ENCODE measurements at places on chromosomes 7 and 10.

DNA sequence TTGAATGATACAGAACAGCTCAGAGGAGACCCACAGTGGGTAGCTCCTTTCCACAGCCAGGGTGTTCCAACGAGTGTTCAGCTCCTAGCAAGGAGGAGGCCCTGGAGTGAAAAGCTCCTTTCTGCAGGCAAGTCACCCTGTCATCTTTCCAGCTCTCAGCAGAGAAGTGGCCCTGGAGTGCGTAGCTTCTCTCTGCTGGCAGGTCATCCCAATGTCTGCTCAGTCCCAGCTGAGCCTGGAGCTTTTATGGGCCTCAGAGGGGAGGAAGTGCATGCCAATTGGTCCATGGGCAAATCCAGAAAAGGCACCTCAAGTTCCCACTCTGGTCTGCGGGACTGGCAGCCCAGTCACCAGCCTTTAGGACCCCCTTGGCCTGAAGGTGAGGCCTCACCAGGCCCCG, 30.8 kb upstream of the ZMYND11 start:
- no peak overlapping the region for H3K27ac ChIP-seq
- no peak for DNase-seq
- no peaks in the 10 kb centered on the region for H3K27me3 ChIP-seq

DNA sequence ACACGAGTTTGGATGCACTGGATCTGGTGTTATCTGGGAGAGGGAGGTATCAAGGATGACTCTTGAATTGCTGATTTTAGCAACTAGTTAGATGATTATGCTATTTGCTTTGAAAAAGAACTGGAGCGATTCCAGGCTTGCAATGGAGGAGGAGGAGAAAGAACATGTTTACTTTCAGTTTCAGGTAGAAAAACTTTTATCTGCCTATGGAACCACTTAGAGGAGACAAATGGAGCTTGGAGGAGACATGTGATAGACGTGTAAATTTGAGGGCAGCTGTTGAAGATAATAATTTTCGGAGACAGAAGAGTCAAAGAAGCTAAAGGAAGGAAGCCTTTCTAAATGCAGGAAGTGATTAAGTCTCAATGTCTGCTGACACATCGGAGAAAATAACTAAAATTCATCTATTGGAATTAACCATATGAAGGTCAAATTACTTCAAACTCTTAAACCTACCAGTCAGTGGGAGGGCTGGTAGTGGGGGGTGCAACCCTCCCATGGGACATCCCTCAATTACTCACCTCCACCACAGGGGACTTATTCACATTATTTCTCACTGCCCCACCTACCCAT, 56.4 kb upstream of the GNAI1 start:
- no peak for DNase-seq
- H3K27me3 ChIP-seq, result no peaks in the 10 kb centered on the region
- no peaks in the 10 kb centered on the region for H3K4me1 ChIP-seq
- H3K4me3 ChIP-seq, result peak overlapping the region; percentile 74
- no peaks in the 10 kb centered on the region for H3K36me3 ChIP-seq
- H3K27ac ChIP-seq, result no peak overlapping the region

DNA sequence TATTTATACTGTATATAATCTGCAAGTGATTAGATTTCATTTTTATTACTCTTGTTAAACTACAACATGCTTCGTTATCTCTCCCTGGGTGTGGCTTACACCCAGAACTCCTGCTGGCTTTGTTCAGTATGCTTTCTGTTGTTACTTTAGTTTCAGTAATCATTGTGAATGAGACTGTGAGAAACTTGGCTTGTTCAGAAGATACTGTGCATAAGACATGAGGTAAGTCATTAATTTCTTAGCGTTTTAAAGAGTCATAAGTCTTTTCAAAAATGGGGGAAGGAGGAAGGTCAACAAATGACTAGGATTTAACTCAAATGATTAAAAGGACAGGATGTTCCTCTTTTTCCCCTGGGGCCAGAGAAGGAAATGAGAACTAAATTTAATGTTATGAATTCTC, 11.6 kb upstream of the ADD3 start:
- no peak overlapping the region for H3K4me3 ChIP-seq
- H3K36me3 ChIP-seq, result no peaks in the 10 kb centered on the region
- no peak overlapping the region for H3K27ac ChIP-seq
- no peak for DNase-seq
- no peaks in the 10 kb centered on the region for H3K27me3 ChIP-seq

DNA sequence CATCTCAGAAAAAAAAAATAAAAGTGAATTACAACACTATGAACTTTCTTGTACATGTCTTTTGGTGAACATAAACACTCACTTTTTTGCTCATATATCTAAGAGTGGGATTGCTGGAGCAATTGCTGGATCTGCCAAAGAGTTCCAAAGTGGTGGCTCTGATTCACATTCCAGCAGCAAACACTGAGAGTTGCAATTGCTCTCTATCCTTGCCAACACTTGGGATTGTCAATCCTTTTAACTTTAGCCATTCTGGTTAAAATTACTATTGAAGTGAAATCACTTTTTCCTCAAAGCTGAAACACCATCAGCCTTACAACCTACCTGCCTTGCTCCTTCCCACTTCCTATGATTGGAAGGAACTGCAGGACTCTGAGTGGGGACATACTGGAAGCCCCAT, 70.7 kb downstream of the CDHR3 start:
- no peaks in the 10 kb centered on the region for H3K4me1 ChIP-seq
- H3K27me3 ChIP-seq, result no peaks in the 10 kb centered on the region
- no peaks in the 10 kb centered on the region for H3K36me3 ChIP-seq
- no peak overlapping the region for H3K27ac ChIP-seq
- no peak for DNase-seq
